Nasal cavity respiratory epithelium epithelial cell of viscerocranial mucosa (primary cell): ENCODE measurements at places on chromosomes 16 and 17. TPM values are rescaled to one million over a fixed set of nuclear protein-coding genes. Genes with fewer than 3 reads are reported as not detected.

HOXB3 gene
- 0.36 TPM in 1 of 2 replicates, not detected in the other for total RNA-seq

NACA2 gene
- not detected in 2 replicates for total RNA-seq

TNFSF13 gene
- total RNA-seq: 2.6 and 3.8 TPM in 2 replicates

IL34 gene
- total RNA-seq: 1.0 and 2.1 TPM in 2 replicates

FAM171A2 gene
- total RNA-seq: 0.34 and 1.4 TPM in 2 replicates

ZNF319 gene
- total RNA-seq: 4.1 and 19.5 TPM in 2 replicates

RNF112 gene
- 0.34 and 0.43 TPM in 2 replicates for total RNA-seq

TSEN54 gene
- total RNA-seq: 16.5 and 26.7 TPM in 2 replicates

SLC9A5 gene
- total RNA-seq: 0.34 and 0.43 TPM in 2 replicates

SHISA6 gene
- not detected in 2 replicates for total RNA-seq

SMIM5 gene
- 0.34 and 0.93 TPM in 2 replicates for total RNA-seq

NEK8 gene
- total RNA-seq: 2.7 and 2.8 TPM in 2 replicates

GPR139 gene
- total RNA-seq: not detected in 2 replicates

CCL8 gene
- total RNA-seq: not detected in 2 replicates

ABCA8 gene
- 0.21 TPM in 1 of 2 replicates, not detected in the other for total RNA-seq

CSF3 gene
- total RNA-seq: 0.34 TPM in 1 of 2 replicates, not detected in the other

CDC6 gene
- total RNA-seq: 1.4 and 8.2 TPM in 2 replicates

CCDC200 gene
- not detected in 2 replicates for total RNA-seq

KRT14 gene
- 254 and 1,560 TPM in 2 replicates for total RNA-seq

PRAC2 gene
- not detected in 2 replicates for total RNA-seq

MT1G gene
- total RNA-seq: 0.68 and 3.3 TPM in 2 replicates

CDRT15L2 gene
- total RNA-seq: not detected in 2 replicates

LDHD gene
- 0.68 and 2.8 TPM in 2 replicates for total RNA-seq
